ENCODE measurements at places on chromosomes 3 and 15.

DNA sequence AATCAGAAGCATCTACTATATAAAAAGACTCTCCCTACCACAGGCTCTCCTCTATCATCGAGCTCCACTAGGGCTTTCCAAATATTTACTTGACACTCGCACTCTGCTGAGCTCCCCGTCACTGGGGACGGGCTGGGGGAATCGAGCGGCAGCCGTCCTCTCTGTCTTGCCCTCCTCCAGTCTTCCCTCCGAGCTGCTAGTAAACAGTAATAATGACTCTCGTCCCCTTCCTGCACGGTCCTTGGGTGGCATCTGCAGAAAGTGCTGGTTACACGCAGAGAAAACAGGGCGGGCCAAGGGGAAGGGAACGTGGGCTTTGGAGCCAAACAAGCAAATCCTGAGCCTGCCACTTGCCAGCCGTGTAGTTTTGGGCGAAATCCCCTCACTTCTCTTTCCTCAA, 96.6 kb downstream of the LRIG1 start:
- DNase-seq = no peak

DNA sequence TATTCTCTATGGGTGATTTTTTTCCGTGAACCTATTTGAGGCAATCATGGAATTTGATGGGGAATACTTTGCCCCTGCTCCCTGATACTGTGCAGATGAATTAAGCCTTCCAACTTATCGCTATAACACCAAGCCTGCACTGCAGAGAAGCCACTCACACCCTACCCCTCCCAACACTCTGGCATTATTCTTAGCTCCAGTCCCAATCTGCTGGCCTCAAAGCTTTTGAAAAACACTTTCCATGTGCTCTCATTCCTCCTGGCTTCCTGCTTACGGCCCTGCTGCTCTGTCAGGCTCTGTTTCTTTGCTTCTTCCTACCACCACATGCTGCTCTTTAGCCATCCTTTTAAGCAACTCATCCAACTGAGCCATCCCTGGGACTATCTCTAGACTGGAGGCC, 327.8 kb upstream of the SLCO3A1 start:
- DNase-seq = no peak

- no peak for DNase-seq
Observed at GRCh38 chr3:40068636-40069035, 240.9 kb upstream of the EIF1B start.

GRCh38 chr15:71448688-71449114, 333.4 kb downstream of the THSD4 start:
- DNase-seq = no peak

GRCh38 chr3:127135241-127136023, 57.5 kb upstream of the PRR23E start:
- no peak for DNase-seq

DNA sequence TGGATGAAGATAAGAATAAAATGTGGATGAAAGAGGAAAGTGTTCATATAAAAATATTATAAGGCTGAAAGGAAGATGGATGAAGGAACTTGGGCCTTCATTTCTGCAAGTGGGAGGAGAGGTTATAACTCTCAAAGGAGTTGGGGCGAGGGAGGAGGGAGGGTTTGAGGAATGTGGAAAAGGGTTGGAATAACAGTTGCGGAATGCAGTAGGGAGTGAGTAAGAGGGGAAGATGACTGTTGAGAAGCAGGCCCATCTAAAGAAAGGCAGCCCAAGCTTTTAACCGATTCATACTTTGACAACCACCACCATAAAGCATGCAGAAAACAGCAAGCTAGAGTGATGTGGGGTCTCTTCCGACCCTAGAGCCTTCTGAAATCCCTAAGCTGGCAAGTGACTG, 8.3 kb upstream of the TM4SF4 start:
- no peak for DNase-seq

- no peak for DNase-seq
Observed at GRCh38 chr15:69591905-69592508, 139.4 kb downstream of the RPLP1 start.

- DNase-seq = no peak
Observed at GRCh38 chr3:73601481-73601880, 23.3 kb downstream of the PDZRN3 start.

- no peak for DNase-seq
Observed at GRCh38 chr3:72633534-72633933, 214.7 kb downstream of the SHQ1 start.

DNA sequence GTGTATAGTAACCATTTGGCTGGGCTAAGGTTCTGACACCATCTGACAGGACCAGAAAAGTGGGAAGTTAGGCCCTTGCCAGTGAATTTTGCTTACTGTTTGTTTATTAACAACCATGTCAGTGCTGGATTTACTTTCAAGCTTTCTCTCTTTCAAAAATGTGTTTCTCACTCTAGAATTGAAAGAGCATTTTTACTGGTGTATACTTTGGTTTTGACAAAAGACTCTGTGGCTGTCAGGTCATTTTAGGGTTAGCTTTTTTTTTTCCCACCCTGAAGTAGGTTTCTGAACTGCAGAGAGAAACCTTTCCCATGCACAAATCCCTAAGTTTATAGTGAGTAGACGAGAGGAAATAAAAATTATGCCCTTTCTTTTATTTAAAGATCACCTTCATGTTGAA, 230.0 kb upstream of the TBC1D5 start:
- no peak for DNase-seq

- no peak for DNase-seq
Observed at GRCh38 chr3:74066456-74066855, 441.7 kb upstream of the PDZRN3 start.

- DNase-seq = no peak
Observed at GRCh38 chr15:79364571-79365240, 53.8 kb downstream of the TMED3 start.

GRCh38 chr15:95194746-95195145, 963.4 kb downstream of the MCTP2 start:
- DNase-seq = no peak

DNA sequence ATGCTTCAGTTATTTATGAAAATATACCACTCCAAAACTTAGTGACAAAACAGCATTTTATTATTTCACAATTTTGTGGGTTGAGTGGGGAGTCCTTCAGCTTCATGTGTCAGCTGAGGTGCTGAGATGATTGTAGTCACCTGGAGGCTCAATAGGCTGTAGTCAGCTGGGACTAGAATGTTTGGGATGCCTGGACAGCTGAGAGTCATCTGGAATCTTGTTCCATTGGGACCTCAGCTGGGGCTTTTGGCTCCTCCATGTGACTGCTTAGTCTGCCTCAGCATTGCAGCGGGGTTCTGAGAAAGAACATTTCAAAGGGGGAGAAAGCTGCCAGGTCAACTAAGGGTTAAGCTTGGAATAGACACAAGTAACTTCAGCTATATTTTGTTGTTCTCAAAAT, 13.4 kb downstream of the STT3B start:
- no peak for DNase-seq

GRCh38 chr15:68812597-68813431, 7.9 kb downstream of the ANP32A start:
- peak; percentile 28 for DNase-seq

DNA sequence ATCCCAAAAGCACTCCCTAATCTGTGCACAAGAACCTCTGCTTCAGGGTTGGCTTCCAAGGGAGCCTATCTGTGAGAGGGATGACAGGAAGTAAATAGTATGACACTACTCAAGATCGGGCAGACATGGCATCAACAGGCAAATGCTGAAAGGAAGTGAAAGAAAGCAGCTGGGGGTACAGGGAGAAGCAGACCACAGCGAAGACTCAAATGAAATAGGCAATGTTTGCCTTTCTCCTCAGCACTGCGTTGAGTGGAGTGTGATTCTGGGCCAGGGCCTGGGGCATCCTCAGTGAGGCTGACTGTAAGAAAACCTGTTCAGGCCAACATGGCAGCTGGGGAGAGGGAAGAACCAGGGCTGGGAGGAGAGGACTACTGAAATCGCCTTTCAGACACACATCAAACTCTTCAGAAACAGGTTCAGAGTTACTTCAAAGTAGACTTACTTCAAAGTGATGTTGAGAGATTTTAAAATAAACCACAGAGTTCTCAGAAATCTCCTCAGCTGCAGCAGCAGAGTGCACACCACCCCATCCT, 96.6 kb downstream of the SLC9A9 start:
- DNase-seq = no peak

DNA sequence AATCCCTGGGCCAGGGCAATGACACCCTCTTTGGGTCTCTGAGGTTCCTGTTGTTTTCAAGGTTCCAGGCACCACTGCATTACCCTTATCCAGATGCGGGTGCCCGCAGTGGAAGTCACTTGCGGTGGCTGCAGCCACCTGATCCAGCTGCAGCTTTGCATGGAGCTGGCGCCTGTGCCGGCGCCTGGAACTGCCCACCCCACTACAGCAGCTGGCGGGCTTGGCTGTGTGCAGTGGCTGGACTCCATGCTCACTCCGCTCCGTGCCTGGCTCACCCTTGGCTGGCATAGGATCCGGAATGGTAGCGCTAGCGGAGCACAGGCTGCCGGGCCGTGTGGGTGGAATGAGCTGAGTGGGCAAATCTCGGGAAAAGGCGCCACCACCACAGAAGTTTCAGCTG, 832.6 kb upstream of the CADM2 start:
- DNase-seq = no peak

DNA sequence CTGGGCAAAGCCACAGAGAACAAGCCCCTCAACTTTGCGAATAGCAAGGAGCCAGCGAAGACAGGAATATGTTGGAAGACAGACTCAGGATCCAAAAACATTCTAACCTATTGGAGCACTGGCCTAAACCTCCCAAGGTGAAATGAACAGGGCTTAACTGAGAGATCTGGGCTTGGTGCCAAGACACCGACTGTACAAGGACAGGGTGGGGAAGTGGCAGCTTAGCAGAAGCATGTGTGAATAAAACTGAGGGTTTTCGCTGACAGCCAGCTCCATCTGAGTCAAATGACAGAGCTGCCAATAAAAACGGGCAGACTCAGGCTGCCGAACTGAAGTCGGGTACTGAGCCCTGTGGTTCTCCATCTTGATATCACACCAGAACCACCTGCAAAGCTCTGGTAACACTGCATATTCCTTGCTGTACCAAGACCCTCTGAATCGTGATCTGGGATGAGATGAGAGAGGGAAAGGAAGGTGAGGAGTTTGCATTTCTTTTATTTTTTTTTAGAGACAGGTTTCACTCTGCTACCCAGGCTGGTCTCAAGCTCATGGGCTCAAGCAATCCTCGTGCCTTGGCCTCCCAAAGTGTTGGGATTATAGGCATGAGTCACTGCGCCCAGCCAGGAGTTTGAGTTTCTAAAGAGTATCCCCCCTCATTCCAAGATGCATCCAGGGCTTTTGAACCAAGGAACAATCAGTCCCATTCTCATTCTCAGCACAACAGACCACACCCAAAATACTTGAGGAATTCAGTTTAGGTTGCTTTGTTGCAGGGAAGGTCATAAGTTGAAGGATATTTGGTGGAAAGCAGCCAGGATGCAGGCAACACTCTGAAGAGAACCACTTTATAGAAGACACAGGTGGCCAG, 6.0 kb upstream of the PLCB2 start:
- DNase-seq = no peak

GRCh38 chr3:52537165-52537620, 788 bp downstream of the UQCC5 start:
- no peak for DNase-seq

- DNase-seq = no peak
Observed at GRCh38 chr3:127803619-127804018, 18.7 kb downstream of the MGLL start.

- DNase-seq = no peak
Observed at GRCh38 chr15:101563176-101563796, 73.8 kb upstream of the PCSK6 start.

- DNase-seq = no peak
Observed at GRCh38 chr3:152226176-152226575, 42.6 kb upstream of the MBNL1 start.

DNA sequence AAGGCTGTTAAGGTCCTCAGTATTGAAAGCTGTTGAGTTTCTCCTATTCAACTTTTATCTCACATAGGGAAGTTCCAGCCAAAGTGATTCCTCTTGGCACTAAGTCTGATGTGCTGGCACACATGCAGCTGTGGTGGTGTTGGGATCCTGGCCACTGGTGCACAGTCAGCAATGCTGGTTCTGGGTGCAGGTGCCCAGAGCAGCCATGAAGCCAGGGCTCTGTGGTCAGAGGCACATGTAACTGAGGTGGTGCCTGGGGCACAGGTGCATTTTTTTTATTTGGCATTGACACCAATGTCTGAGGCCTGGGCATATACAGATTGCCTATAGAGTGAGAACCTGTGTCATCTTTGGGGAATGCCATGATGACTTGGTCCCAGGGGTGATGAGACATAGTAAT, 271.4 kb downstream of the POLQ start:
- no peak for DNase-seq

DNA sequence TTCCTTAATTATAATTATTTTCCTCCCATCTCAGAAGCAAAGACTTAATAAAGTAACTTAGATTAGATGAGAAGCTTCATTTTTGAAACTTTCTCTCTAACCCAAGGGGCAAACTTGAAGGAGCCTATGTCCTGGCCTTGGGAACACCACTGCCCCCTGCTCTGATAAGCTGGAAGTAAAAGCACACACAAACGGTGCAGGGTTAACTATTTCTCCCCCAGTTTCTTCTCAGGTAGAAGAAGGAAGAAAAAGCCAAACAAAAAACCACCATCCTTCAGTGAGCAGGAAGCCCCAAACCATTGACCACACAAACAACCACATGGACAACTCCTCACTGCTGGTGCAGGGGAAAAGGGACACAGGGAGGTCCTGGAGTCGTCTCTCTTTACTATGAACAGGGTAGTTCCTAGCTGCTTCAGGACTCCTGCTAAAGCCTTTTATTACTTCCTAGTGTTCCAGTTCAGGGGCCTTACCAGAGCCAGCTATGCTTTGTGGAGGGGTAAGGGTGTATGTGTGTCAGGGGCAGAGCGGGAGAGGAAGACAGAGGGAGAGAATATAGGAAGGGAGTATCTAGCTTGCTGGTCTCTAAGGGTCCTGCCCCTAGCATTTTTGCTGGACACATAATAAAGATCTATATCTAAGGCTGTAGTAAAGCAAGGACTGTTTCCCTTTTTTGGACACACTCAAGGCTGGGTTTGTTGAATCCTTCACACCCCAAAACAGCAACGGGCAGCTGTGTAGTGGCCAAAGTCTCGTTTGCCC, 94.0 kb upstream of the UMPS start:
- DNase-seq = no peak

DNA sequence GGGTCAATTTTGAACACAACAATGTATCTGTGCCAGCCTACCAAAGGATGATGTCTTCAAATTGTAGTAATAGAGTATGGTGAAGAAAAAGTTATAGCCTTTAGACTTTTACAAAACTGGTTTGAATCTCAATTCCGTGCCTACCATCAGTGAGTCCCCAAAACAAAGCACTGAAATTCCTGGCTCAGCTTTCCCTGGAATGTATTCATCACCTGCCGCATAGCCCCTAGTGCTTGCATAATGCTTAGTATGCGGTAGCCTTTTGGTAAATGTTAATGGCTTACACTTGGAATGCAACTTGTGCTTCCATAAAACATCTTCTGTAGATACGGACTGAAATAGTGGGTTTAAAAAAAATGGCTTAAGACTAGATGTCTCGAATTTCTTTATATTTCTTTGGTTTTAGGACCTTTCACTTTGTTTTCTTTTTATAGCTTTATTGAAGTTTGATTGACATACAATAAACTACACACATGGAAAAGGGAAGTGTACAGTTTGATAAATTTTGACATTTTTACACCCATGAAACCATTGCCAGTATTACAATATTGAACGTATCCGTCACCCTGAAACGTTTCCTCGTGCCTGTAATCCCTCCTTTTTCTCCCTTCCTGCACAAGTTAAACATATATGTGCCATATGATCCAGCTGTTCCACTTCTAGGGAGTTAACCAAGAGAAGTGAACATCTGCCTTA, 12.1 kb downstream of the SACM1L start:
- no peak for DNase-seq

- DNase-seq = peak; percentile 79
Observed at GRCh38 chr15:94075349-94075748, 156.0 kb upstream of the MCTP2 start.

Data from left forelimb (tissue), 1 donor.